ENCODE measurements at places on chromosomes 11 and 22. TPM values are rescaled to one million over a fixed set of nuclear protein-coding genes. Genes with fewer than 3 reads are reported as not detected.

UPK3A gene
- total RNA-seq, result 0.65 TPM

MMP7 gene
- total RNA-seq, result not detected

RASSF7 gene
- total RNA-seq, result 4.4 TPM

SYT13 gene
- total RNA-seq, result 6.4 TPM

DNA sequence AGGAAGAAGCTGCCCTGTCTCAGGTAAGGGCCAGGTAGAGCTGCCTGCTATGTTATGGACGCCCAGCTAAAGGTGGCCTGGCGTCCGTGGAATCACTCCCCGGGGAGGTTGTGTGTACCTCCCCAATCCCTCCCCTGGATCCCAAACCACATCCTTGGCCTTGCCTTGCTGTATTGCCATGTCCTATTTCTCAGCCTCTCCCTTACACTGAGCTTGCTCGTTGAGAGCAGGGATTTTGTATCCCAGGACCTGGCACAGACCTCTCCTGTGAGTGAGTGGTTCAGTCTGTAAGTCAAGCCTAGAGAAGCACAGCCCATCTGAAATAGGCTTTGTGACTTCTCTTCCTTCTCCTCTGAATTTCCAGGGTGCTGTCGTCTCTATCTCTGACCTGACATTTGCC is 53.9 kb downstream of the TRAF6 start:
- DNase-seq, result no peak

GRCh38 chr11:17471501-17471900 is 5.1 kb downstream of the ABCC8 start:
- DNase-seq, result no peak

GRCh38 chr22:43887391-43887790 is 4.4 kb downstream of the PNPLA5 start:
- DNase-seq, result no peak

DNA sequence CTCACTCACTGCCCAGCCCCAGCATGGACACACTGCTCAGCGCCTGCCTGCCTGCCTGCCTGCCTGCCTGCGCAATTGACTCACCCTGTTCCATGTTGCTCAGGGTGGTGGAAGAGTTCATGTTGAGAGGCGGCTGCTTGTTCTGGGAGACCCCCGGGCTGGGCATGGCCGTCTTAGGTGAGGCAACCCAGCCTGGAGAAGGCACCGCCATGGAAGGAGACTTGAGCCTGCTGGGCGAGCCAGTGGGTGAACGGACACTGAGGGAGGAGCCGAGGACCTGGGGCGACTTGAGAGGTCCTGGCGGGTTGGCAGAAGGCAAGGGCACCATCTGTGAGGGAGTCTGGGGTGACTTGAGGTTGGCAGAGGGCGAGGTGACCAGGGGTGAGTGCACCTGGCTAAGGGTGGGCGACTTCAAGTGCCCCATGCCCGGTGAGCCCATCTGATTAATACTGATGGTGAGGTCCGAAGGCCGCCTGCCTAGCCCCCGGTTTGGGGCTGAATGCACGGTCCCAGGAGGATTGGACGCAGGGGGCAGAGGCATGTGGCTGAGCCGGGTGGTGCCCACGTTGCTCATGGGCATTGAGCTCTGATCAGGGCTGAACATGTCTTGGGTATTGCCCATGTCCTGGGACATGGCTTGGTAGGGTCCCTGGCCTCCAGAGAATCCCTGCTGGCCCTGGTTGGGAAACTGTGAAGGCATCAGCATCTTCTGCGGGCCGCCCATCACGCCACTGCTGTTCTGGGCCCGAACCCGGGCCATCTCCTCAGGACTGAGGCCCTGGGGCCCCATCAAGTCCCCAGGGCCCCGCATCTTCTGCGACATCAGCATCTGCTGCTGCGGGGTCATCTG is 17.1 kb downstream of the CXCR5 start:
- DNase-seq, result no peak

GRCh38 chr11:45671246-45672171 is 6.1 kb upstream of the CHST1 start:
- DNase-seq, result no peak

- no peak for DNase-seq
Observed at GRCh38 chr22:26865021-26865420, 207.6 kb downstream of the MIAT start.

GRCh38 chr22:41382098-41382578 is 396 bp downstream of the TEF start:
- peak; percentile 83 for DNase-seq

- no peak for DNase-seq
Observed at GRCh38 chr11:20658135-20658534, 11.3 kb upstream of the NELL1 start.

DNA sequence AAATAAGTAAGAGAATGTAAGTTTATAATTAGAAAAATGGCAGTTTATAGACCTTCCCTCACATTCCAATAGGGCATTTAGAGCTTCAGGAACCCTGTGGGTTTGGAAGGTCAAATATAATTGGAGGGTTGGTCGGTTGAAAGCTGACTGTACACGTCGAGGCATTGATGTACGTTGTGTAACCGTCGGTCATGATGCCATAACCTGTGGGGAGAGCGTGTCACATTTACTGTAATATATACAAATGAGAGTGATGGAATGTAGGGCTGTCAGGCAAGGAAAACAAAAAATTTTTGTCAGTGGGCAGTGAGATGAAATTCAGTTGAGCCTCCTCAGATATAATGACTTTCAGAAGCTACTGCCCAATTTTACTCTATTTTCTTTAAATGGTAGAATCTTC is 88.5 kb downstream of the ARL14EP start:
- DNase-seq, result no peak

GRCh38 chr11:97610854-97611253 is 1221.0 kb downstream of the JRKL start:
- DNase-seq, result no peak

DNA sequence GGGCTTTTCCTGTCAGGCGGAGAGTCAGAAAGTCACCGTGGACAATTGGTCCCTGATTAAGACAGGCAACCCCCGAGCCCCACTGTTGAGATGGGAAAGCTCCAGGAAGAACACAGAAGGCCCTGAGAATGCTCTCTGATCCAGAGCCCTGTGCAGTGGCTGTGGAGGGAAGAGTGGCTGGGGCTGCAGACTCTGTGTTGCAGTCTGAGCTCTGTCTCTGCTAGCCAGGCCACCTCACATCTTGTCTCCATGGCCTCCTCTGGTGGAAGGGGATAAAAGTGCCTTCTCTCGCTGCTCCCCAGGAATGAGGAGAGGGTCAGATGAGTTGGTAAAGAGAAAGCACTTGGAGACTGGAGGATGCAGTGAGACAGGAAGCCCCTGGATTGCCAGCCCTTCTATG is 141.2 kb downstream of the CEP164 start:
- DNase-seq, result no peak

DNA sequence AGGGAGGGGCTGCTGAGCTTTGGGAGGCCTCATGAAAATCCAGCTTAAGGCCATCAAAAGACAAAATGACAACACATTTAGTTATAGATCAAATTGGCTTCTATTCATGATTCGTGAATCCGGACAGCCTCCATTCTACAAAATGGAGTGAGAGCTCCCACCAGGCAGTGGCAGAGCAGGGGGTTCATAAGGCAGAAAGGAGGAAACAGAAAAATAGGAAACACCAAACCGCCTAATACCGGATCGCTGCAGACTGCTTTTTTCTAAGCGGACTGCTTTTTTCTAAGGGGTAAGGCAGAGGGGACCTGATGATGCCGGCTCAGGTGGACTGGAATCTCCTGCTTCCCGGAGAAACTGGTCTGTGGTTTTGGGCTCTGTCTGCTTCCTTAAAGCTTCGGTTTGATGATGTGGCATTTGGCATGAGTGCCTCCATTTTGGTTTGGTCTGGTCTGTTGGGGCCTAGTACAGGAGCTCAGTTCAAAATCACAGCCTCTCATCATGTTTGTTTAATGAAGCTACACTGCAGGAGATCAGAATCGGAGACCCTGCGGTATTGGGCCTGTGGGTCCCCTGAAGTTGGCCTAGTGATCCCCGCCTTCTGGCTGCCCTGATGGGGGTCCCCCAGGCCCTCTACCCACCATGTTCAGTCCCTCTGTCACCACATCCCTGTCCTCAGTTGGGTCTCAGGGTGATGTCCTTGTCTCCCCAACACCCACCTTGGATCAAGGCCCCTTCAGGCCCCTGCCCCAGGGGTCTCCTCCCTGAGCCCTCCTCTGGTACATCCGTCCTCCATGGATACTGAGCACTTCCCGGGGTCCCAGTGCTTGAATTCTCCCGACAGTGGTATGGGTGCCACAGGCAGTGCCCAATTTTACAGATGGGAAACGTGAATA is 1.2 kb downstream of the ALDH3B1 start:
- no peak for DNase-seq

DNA sequence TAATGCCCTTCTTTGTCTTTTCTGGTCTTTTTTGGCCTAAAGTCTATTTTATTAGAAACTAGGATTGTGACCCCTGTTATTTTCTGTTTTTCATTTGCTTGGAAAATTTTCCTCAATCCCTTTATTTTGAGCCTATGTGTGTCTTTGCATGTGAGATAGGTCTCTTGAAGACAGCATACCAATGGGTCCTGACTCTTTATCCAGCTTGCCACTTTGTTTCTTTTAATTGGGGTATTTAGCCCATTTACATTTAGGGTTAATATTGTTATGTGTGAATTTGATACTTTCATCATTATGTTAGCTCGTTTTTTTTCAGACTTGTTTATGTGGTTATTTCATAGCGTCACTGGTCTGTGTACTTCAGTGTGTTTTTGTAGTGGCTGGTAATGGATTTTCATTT is 682.6 kb downstream of the JRKL start:
- DNase-seq, result no peak

- no peak for DNase-seq
Observed at GRCh38 chr11:131640320-131640719, 269.9 kb downstream of the NTM start.
